GOT3 (cell line): ENCODE measurements at places on chromosomes 1 and 21.

DNA sequence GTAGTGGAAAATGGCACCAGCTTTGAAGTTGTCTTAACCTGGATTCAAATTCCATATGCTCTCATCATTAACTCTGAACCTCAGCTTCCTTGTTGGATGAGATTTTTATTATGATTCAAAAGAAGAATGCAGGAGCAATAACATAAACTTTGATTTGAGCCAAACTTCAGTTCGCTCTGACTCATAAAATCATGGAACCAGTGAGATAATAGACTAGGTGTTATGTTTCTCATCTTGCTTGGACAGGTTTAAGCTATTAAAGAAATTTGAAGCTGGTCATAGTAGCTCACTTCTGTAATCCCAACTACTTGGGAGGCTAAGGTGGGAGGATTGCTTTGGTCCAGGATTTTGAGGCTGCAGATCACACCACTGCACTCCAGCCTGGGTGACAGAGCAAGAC lies 172.8 kb downstream of the CLEC20A start:
- DNase-seq = no peak

GRCh38 chr1:11649624-11650330 lies 4.5 kb downstream of the FBXO2 start:
- no peak for DNase-seq

DNA sequence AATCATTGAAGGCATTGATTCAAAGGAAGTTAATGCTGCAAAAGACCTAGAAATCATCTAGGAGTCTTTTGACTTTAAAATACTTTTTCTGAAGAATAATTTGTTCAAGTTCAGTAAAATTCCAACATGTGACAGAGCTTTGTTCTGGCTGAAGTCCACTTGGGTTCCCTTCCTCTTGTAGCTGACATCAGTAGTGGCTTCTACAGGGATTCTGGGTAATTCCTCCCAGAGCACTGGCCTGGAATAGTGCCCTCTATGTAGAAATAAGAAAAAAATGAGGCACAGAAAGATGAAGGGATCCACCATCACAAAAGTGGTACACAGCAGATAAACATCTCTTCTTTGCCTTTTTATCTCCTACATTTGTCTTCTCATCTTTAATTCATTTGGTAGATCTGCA lies 548.1 kb downstream of the LTN1 start:
- no peak for DNase-seq

- no peak for DNase-seq
These were observed 89.2 kb downstream of the BEND5 start for GRCh38 chr1:48687282-48688045.

GRCh38 chr1:208059409-208060001 lies 148.6 kb upstream of the CD34 start:
- DNase-seq = no peak

- no peak for DNase-seq
These were observed 19.5 kb upstream of the TIPRL start for GRCh38 chr1:168159251-168159650.

GRCh38 chr1:182259968-182260367 lies 131.6 kb downstream of the GLUL start:
- DNase-seq = no peak

DNA sequence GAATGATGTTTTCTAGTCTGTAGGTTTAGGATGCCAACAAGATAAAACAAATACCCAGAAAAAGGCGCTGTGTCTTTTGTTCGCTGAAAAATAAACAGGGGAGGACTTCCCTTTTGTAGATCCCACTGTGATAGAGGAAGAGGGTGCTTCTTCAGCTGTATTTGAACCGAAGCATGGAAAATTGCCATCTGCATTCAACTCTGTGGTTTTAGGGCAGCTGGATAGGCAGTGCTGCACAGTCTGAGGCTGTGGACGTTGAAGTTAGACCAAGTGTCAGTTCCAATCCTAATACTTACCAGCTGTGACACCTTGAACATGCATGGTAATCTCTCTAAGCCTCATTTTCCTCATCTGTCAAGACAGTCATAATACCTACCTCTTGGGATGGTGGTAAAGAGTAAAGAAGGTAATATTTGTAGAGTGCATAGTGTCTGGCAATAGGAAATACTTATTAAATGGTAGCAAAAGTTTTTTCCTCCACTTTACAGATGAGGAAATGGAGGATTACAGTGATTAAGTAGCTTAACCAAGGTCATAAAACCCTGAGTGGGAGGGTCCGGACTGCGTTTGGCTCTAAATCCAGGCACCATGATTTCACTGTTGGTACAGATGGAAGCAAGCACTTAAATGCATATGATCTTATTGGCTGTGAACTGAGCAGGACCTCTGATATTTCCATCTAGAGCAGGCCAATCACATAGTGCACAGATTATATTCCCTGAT lies 48.5 kb downstream of the UTP25 start:
- DNase-seq = no peak

- no peak for DNase-seq
These were observed 545.1 kb downstream of the PLPP3 start for GRCh38 chr1:56034222-56034621.

DNA sequence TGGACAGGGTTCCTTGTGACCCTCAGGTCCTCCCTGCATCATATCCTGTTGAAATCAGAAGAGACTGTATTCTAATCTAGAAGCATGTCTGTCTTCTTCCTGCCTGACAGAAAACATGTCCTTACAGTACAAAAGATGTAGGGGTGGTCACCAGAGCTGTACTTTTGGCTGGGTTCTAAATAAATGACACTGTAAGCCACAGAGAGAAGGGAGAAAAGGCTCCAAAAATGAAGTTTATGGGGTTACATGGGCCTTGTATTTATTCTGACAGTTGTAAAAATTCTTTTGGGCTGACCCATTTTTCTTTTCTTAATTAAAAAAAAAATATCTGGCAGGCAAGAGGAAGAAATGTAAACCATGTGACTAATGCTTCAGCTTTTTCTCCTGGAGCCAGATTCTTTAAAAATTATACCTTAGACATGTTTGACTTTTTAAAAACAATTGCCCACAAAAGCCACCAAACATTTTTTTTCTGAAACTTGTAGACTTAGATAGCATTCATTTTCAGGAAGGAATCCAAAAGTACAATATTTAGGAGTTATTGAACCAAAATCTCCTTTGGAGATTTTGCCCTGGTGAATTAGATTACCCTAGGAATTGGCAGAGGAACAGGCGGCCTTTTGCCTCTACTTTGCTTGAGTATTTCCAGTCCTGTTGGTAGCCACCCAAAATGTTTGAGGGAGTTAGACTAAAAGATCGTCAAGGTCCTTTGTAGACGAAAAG lies 17.1 kb downstream of the RGL1 start:
- no peak for DNase-seq

DNA sequence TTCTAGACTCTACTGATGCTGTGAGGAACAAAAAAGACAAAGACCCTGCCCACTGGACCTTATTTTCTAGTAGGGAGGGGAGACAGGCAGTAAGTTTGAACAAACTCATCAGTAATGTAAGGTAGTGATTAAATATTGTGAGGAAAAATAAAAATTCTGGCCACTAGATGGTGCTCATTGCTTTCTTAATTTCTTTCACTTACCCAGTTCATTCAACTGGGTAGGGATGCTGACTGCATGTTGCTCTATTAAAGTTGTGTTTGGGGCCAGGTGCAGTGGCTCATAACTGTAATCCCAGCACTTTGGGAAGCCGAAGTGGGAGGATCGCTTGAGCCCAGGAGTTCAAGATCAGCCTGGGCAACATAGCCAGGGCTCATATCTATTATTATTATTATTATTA lies 6.3 kb upstream of the KYAT3 start:
- no peak for DNase-seq

GRCh38 chr1:221777431-221778072 lies 35.7 kb upstream of the DUSP10 start:
- DNase-seq = no peak

DNA sequence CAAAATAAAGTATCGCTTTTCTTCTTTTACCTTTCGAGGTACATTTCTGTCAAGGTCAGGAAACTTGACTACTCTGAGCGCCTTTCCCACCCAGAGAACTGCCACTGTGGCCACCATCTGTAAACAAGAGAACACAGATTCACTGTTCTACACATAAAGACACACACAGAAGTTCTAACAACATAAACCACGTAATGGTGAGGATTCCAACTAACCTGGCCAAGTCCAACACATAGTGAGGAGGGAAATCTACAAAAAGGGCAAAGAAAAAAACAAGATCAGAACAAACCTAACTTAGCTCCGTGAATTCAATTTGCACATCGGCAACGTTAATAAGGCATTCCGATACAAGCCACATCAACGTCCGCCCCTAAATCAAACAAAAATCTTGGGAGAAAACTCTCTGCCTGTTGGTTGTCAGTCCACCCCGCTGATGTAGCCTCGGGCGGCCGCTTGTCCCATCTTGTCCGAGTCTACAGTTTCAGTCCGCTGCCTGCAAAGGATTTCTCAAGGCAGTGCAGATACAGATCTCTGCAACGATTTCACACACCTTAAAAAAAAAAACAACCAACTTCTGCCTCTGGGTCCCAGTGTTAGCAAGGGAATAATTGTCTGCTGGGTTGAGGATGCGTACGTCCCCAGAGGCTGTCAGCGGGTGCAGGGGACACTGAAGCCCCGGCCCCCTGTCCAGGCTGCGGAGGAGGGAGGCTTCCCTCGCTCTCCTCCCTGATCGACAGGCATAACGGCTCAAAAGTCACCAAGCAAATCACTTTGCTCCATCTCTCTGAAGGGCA lies 1.0 kb downstream of the SLC35D1 start:
- DNase-seq = no peak

DNA sequence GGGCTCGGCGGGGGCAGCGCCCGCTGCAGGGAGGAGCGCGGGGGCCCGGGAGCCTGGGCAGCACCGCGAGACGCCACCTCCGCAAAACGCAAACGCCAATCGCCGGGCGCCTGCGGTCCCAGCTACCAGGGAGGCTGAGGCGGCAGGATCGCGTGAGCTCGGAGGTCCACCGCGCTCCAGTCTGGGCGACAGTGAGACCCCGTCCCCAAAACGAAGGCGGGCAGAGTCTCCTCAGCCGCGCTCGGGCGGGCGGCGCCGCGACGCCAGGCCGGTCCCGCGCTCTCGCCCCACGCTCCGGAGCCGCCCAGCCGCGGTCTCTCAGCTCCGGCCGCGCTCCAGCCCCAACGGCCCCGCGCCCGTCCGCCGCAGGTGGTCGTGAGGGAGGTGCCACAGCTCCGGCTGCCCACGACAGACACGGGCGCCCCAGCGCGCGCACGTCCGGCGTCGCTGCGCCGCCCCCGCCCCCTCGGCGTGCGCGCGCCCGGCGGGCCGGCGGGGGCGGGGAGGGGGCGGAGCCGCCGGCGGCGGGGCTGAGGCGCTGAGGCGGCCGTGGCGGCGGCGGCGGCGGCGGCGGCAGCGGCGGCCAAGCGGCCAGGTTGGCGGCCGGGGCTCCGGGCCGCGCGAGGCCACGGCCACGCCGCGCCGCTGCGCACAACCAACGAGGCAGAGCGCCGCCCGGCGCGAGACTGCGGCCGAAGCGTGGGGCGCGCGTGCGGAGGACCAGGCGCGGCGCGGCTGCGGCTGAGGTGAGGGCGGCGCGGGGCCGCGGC lies at the start of gene ADARB1:
Gene ADARB1, plus strand, starts transcription at position 533 of the 770 bp plus-strand sequence. CDS start 97,077 bp downstream, outside the sequence.
- DNase-seq = no peak

GRCh38 chr1:13663969-13664368 lies 36.0 kb upstream of the PRDM2 start:
- no peak for DNase-seq

- DNase-seq = peak; percentile 52
These were observed 2.1 kb upstream of the PFKL start for GRCh38 chr21:44297525-44298290.

DNA sequence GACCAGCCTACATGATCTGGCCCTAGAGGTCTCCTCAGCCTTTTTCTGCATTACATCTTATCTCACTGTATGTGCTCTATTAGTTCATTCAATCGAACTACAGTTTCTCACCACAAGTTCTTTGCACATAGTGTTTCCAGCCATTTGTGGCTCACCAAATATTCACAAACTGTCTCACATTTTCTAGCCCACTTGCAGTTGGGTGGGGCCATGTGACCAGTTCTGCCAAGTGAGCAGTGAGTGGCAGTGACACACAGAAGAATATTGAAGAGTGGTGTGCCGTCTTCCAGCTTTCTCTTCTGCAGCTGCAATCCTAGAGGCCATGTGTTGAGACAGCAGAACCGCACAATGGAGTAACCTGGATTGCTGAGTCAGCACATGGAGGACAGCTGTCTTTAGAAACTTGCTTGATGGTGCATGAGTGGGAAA lies 103.2 kb upstream of the ZNF644 start:
- no peak for DNase-seq

- DNase-seq = no peak
These were observed 815 bp downstream of the STYXL2 start for GRCh38 chr1:167094690-167095089.

- no peak for DNase-seq
These were observed 163.9 kb upstream of the DPT start for GRCh38 chr1:168892931-168893330.

- peak; percentile 48 for DNase-seq
These were observed 110.5 kb downstream of the TOMM20 start for GRCh38 chr1:235018161-235018560.

GRCh38 chr1:101239095-101240040 lies 2.5 kb downstream of the S1PR1 start:
- no peak for DNase-seq

- DNase-seq = no peak
These were observed 53.9 kb upstream of the ASPM start for GRCh38 chr1:197200272-197200899.

GRCh38 chr1:119603695-119604094 lies 44.4 kb downstream of the ZNF697 start:
- no peak for DNase-seq

GRCh38 chr1:95951371-95952102 lies 717.5 kb downstream of the RWDD3 start:
- no peak for DNase-seq
